ENCODE measurements at places on chromosomes 5 and 9.

GRCh38 chr9:124954255-124954654, 13.4 kb upstream of the GOLGA1 start:
- no peak for DNase-seq

DNA sequence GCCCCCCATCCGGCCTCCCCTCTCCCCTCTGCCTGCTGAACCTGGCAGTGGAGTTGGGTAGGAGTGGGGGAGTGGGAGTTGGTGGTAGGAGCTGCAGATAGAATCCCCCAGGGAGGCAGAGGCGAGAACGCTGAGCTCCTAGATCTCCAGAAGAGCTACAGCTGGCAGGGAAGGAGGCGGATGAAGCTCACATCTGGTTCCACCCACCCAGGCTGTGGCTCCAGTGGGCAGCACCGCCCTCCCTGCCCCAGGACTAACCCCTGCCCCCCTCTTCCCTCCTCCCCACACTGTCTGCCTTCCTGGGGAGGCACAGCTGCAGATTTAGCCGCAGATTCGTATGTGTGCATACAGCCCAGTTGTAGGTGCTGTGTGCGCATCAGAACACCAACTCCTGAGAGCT, 34.2 kb downstream of the C9orf50 start:
- no peak for DNase-seq

GRCh38 chr5:154366353-154366752, 79.4 kb upstream of the SAP30L start:
- no peak for DNase-seq

GRCh38 chr5:157719245-157719644, 12.0 kb upstream of the THG1L start:
- DNase-seq, result no peak

DNA sequence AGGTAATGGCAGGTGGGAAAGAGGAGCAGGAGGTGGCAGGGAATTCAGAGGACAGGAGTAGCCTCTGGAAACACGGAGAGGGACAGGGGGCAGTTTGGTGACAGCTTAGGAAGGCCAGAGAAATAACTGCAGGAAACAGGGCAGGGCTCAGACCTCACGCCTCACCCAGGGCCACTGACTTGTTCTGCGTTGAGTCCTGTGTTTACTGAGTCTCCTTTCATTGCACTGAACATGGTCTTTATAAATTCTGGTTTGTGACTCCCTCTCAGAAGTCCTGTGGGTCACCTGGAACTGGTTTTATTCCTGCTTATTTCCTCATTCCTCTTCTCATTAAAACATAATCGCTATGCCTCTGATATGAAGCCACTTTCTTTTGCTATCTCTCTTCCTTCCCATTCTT, 55.2 kb upstream of the ZNF622 start:
- DNase-seq, result no peak

DNA sequence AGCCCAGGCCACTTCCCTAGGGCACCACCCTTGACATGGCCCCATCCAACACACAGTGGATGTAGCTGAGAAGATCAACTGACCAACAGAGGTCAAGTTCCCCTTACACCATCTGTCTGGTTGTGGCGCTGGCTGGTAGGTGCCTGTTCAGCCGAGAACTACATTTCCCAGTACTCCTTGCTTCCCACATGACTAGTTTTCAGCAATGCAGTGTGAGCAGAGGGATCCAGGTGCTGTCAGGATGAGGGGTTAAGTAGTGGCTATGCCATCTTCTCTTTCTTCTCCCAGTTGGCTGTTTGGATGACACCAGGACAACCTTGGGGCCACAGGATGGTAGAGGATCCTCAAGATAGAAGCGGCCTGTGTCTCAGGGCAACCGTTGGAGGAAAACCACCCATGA, 48.6 kb upstream of the SH3PXD2B start:
- no peak for DNase-seq

DNA sequence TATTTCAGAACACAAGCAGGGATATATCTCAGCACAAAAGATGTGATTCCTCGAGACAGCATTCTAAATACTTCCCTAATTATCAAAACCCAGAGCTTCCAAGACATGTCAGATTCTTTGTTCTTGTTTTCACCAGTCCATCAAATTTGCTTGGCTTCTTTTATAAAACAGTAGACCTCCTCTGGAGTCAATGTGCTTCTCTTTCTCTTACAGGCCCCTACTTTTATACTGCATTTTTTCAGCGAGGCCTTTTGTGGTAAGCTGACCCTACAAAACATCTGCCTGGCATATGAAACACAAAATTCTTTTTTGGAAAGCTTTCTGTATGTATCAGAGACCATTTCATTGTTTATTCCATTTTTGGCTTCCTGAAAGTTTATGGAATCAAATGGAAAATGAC, 81.8 kb downstream of the ARSB start:
- DNase-seq, result no peak

GRCh38 chr5:180333661-180334060, 19.5 kb downstream of the GFPT2 start:
- no peak for DNase-seq

DNA sequence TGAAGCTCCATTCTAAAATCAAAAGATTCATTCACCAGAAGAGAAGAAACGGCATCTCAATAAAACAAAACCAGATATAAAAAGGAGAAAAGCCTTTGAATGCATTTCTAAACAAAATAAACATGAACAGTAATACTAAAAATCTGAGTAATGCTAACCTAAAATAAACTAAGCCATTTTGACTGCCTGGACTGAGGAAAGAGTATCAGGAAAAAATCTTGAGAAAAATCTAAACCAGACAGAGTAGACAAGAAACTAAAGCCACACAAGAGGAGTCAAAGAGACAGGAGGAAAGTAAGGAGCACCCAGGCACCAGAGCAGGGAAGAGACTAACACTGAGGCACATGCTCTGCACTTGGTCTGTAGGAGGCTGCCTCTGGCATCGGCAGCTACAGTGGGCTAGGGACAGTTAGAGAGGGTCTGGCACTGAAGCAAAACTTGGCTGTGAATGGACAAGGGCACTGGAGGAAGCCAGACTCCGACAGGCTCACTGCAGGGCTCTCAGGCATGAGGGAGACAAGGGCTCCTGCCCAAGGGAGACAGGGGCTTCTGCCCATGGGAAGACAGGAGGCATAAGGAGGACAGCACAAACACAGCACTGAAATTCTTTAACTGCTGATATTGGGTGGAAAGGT, 50.2 kb downstream of the DROSHA start:
- DNase-seq, result no peak

DNA sequence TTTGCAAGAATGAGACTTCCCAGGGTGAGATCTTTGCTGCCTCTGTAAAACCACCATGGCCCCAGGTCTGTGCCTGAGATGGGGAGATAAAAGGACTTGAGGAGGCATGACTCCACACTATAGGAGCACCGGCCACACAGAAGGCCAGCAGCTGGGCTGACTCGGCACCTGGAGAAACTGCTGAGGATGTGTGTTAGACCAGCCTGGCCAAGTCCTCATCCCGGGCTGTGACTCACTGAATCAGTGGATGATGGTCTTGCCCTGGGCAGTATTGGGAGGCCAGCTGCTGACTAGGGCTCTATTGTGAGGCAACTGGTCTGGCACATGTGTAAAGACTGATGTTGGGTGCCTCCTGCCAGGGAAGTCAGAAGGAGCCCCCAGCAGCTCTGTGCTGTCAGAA, 286.2 kb downstream of the ACTL7B start:
- DNase-seq, result no peak

DNA sequence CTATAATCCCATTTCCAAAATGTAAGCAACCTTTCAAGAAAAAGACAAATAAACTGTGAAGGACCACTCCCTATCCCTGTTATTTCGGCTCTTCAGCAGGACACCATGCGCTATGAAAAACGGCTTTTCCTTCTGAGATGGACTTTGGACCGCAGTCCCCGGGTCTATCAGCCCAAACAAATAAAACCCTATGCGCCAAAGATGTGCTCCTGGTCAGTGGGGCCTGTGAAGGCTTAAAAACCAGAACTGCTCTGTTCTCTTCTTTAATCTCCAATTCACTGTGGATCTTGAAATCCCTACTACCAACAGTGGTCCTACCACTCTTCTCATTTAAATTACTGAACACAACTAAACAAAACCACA, 33.3 kb downstream of the RAPGEF1 start:
- DNase-seq, result no peak

DNA sequence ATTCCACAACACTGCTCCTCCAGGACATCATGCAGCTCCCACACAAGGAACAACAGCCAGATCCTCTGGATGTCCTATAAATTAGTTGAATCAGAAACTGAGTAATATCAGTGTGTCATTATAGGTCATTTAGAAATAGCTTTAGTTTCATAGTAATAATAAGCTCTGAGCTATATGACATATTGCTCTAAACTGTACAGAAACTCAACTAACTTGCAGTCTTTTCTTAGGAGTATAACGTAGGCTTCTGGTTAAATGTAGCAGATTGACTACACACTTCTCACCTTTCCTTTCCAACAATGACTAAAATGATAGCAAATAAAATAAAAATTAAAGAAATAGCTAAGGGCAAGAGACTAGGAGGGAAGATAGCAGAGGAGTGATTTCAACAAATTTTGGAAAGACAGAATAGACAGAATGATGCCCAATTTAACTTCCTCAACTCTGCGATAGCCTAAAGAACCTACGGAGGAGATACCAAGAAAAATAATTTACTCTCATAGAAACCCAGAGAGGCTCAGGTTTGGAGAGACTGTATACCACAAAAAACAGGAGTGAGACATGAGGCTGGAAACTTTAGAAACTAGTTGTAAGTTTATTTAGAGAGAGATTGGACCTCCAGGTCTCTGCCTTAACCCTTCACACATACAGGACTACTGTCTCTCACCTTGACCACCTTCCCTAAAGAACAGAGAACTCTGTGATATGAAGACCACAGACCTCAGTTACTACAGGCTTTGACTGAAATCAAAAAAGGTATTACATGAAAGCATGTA, 193.7 kb downstream of the TSSK1B start:
- DNase-seq, result no peak

DNA sequence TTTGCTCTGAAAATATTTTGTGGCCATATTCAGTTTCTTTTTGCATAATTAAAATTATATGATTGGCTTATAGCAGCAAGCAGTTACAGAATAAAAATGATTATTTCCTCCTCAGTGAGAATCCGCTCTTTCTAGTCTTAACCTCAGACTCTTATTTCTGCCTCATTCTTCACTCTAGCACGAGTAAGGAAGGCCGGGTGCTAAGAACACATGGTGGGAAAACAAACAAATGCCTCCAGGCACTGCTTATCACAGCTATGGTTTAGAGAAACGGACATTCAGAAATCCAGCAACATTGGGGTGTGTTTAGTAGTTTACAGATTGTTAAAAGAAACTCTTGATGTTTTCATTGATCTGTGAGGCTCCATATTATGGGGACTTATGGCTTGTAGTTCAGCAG, 168.7 kb downstream of the KDM4C start:
- DNase-seq, result no peak

Data from stimulated activated CD4-positive, alpha-beta T cell treated with anti-CD3 and anti-CD28 coated beads, Interleukin-15, amount 100 ng/mL, for 1 hour (primary cell).